ENCODE measurements at places on chromosomes 7 and 10. TPM values are rescaled to one million over a fixed set of nuclear protein-coding genes. Genes with fewer than 3 reads are reported as not detected.
A peak's percentile ranks its signal among the peaks of the same experiment; 100 is the strongest.

DNA sequence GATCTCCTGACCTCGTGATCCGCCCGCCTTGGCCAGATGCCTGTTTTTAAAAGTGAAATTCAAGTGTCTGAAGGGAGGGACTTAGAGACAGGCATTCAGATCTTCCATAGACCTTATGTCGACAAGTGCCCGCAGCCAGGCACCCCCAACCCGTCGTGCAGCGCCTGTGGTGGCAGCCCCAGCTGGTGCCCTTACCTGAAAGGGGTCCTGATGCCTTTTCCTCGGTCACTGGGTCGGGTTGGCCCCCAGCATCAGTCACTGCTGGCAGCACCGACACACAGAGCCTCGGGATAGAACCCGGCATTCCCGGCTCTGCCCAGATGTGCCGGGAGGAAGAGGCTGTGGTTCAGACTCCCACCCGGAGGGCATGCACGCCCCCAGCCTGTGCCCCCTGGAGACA is 23.3 kb downstream of the LRRC27 start:
- DNase-seq: no peak

- no peak for DNase-seq
These were observed 19.1 kb downstream of the MCMBP start for GRCh38 chr10:119853574-119853973.

DNA sequence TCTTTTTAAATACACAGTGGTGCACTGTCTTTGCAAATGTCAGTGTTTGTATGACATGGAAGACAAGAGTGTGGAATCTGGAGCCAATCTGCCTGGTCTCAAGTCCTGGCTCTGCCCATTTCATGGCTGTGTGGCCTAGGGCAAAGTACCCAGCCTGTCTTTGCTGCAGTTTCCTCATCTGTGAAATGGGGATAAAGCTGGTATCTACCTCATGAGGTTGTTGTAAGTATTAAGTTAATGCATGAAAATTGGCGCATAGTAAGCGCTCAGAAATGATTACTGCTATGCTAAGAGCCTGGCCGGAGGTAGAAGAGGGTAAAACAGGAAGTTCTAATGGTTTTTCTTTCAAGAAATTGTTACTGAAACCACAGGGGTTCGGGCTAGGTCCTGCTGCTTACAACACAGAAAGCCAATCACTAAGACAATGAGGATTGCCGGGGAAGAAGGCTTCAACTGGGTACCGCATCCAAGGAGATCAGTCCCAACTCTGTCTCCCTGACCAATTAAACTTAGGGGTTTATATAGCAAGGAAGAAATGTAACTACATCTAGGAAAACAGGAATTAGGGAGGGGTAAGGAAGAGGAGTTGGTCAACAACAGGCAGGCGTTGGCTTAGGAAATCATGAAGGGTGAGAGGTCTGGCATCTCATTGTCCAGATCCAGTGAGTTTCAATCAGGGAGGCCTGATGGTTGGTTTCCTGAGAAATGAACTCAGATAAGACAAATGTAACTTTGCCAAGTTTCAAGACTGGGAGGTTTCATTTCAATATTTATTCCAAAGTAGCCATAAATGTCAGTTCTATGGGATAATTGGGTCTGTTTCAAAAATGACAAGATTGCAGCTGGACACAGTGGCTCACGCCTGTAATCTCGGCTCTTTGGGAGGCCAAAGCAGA is 57.0 kb downstream of the CHST3 start:
- no peak for DNase-seq

GRCh38 chr7:19552576-19552975 is 156.3 kb downstream of the POLR1F start:
- no peak for DNase-seq

DNA sequence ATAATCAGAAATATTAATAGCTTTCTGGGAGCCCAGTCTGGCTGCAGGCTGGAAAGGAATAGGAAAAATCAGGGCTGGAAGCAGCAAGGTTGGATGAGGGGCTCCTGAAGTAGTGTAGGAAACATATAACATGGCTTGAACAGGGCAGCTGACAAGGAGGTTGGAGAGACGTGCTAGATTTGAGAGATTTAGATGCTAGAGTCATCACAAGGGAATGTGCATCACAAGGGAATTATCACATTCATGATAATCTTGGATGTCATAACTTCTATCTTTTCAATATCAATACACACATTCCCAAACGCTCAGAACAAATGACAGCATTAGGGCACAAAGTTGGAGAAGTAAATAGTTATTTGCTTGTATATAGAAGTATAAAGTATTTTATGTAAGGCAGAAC is 120.9 kb upstream of the EGFR start:
- DNase-seq: no peak

- DNase-seq: no peak
These were observed 48.4 kb upstream of the CRTAC1 start for GRCh38 chr10:98078774-98079173.

Gene EBLN1
- not detected for polyA plus RNA-seq

Gene PDE6C
- polyA plus RNA-seq: not detected

DNA sequence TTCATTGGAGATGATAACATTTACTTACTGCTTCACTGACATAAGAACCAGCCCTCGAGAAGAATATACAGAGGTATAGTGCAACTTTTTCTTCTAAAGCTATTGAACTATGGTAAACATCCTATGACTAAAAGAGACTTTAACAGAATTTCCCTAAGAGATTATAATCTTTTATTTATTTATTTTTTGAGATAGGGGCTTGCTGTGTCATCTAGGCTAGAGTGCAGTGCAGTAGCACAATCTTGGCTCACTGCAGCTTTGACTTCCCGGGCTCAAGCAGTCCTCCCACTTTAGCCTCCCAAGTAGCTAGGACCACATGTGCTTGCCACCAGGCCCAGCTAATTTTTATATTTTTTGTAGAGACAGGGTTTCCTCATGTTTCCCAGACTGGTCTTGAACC is 258.5 kb upstream of the FERD3L start:
- no peak for DNase-seq

GRCh38 chr7:80309377-80309776 is 174.7 kb downstream of the GNAI1 start:
- DNase-seq: no peak

- DNase-seq: no peak
These were observed 348.7 kb upstream of the LRGUK start for GRCh38 chr7:133778472-133778871.

GRCh38 chr10:89025453-89025852 is 34.9 kb downstream of the FAS start:
- DNase-seq: no peak

DNA sequence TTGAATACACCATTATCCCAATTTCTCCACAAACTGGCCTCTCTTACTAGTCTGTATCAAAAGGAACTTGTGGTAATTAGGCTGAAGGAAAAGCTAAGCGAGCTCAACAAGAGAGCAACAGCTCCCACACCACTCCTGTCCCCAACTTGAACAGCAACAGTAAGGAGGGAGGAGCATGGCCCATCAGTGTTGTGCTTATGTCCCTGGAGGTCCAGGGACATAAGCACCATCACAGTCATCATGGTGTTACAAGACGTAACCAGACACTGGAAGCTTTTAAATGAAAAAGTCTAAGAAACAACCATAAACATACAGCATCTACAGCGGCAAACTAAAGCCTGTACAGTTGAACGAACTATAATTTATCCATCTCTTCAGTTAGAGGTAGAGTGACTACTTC is 989 bp downstream of the ERLIN1 start:
- DNase-seq: peak; percentile 25

- no peak for DNase-seq
These were observed 493.2 kb upstream of the AUTS2 start for GRCh38 chr7:69105092-69105491.

- no peak for DNase-seq
These were observed 37.0 kb downstream of the KCNMA1 start for GRCh38 chr10:77600640-77601039.

- DNase-seq: no peak
These were observed 20.0 kb upstream of the PARP12 start for GRCh38 chr7:140082770-140083169.

GRCh38 chr10:98378722-98379121 is 36.3 kb downstream of the PYROXD2 start:
- no peak for DNase-seq

DNA sequence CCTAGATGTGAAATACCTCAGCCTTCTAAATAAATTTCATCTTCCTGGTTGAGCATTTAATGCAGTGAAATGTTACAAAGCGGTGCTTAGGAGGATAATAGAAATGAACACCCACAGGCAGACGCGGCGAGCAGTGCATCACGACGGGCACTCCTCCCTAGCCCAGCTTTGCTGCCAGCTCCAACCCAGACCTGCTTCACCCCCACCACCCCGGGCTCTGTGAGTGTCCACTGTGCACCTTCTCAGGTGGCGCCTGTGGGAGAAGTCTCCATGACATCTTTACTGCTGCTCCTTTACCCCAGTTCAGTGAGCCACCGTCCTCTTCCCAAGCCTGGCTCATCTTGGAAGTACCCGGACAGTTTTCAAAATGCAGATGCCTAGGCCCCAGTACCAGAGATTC is 5.2 kb upstream of the CHST15 start:
- DNase-seq: no peak

DNA sequence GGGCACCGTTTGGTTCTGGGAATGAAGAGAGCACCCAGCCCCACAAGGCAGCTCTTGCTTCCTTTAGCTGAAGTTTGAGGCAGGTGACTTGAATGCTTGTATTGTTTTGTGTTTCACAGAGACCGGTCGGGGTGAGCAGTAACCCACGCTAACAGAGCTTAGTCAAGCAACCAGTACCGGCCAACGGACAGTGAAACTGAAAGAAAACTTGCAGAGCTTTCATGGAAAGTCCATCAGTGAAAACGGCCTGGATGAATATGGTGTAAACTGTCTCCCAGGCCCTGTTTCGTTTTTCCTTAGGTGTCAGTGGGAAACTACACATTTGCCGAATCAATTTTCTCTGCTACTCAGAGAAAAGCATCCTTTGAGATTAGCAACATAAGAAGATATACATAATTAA is 101.1 kb downstream of the LYZL1 start:
- DNase-seq: no peak

Gene GTF2IRD1
- polyA plus RNA-seq: 19.9 TPM

- DNase-seq: peak; percentile 18
These were observed 143.0 kb upstream of the HDAC9 start for GRCh38 chr7:18352339-18353255.

Gene CAMK2B
- polyA plus RNA-seq: 0.17 TPM

Gene RASA4B
- polyA plus RNA-seq: 1.4 TPM

DNA sequence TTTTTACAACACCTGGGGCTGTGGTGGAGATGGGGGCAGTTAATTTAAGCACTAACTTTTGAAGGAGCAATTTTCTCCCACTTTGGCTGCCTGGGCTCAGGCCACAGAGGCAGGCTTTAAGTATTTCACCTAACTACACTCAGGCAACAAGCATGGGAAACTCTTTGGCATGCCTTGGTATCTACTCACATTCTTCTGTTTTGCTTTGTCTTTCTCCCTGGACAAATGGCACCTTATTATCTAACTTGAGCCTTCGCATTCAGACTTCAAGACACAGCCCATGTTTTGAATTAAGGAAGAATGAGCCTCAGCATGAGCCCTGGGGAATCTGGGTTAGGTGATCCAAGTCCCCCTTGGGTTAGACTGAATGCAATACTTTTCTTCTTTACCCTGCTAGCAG is 31.8 kb upstream of the BMPER start:
- no peak for DNase-seq

DNA sequence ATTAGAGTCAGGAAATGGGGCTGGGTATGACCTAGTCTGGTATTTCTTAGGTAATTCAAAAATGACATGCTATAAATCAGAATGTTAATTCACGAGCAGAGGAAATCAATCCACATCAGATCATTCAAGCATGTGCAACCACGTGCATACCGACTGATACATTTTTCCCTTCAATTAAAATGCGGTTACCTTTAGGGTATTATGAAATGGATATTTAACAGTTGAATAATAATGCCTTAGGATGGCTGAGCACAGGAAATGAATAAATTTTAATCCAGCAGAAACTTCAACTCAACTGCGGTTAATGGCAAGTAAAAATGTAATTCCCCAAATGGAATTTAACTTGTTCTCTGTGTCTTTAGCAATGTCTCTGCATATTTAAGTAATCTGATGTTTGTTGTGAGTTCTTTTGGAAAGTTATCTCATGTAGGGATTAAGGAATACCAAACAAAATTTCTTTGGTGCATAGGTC is 9.2 kb downstream of the CPA2 start:
- DNase-seq: no peak

DNA sequence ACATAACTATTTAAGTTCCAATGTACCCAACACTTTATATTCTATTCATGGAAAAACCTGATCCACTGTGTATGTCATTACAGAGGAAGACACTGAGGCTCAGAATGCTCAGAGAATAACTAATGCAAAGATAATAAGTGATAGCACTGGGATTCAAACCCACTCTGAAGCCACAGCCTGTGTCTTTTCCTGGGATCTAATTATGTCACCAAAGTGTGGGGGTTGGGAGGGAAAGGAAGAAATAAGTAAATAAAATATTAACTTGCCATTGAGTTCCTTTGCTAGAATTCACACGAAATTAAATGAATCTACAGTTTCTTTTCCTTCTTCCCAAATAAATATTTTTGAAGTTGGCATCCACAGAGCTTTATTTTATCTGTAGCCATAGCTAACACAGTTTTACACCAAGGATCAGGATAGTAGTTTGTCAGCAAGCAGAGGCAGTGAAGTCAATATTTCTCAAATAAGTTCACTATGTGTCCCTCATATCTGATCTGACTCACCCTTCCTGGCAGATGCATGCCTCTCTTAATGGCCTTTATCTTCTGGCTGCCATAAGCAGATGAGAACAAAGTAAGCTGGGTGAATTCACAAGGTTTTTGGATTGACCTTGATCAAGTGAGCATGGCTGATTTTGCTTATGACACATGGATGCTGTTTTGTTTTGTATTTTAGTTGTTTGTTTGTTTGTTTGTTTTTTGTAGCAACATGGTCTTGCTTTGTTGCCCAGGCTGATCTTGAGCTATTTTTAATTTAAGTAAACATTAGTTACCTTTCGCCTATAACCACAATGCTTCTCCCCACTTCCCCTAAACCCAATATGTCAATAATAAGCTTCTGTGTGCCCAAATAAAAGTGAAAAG is 6.3 kb downstream of the RAPGEF5 start:
- DNase-seq: no peak

DNA sequence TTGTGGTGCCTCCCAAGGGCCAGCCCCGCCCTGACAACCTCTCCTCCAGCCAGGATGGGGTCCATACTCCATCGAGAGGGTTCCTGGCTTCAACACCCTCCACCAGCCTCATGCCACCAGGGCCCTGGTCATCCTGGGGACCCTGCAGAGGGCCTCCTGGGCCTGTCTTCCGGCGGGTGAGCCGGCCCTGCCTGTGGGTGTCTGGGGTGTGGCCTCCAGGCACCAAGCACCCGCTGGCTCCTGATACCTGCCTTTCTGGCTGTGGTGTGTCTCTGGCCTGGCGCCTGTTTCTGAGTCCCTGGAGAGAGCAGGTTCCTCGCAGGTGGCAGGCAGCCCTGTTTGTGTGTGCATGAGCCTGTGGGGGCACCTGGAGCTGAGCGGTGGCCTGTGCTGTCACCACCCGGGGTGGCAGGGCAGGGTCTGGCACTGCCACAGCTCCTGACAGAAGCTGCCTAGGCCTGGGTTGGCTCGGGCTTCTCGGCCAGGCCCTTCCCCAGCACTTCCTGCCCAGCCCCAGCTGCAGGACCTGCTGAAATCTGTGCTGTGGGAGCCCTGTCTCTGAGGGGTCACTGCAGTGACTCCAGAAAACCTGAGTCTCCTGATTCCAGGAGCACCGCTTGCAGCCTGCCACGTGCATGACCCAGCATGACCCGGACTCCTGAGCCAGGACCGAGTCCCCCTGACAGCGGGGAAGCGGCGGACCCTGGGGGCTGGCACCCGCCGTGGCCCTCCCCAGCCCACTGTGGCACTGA is 18.4 kb downstream of the ADAM8 start:
- no peak for DNase-seq

Gene PROSER2
- 14.2 TPM for polyA plus RNA-seq

GRCh38 chr7:144842377-144842851 is 6.6 kb upstream of the TPK1 start:
- DNase-seq: peak; percentile 19

- no peak for DNase-seq
These were observed 435.8 kb upstream of the AKR1E2 start for GRCh38 chr10:4390219-4390618.
